ENCODE measurements at places on chromosomes 16 and 17.

GRCh38 chr16:81419806-81420205 is 24.8 kb upstream of the CMIP start:
- DNase-seq = no peak

DNA sequence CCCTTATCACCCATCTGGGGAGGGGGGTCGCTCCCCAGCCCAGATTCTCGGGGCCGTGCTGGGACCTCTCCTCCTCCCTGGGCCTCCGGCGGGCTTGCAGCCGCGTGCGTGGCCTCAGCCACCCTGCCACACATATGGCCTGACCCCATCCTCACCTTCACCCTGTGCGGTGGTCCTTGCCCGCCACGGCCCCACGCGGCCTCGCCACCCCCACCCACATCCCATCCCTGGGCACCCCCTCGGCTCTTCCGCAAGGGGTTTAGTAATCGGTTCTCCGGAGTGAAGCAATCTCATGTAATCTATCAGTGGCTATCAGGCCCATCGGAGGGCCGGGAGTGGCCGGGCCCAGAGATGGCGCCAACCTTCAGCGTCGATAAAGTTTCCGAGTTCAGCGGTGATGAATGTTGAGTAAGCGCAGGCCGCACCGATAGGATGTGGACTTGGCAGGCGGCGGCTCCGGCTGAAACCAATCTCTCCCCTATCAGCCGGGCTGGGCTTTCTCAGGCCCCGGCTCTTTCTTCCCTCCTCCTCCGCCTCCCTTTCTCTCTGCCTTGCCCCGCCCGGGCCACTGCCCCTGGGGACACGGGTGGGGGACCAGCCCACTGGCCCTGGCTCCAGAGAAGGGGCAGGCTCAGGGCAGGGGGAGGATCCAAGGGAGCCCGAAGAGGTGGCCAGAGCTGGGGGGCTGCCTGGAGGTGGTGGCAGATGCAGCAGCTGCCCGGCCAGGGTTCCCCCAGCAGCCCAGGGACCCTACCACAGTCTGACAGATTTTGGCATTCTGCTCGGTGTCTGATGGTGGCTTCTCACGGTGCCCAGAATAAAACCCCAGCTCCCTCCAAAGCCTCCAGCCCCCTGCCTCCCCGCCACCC is 20.8 kb downstream of the ZFPM1 start:
- DNase-seq = no peak

- DNase-seq = no peak
These were observed 44.1 kb downstream of the NXN start for GRCh38 chr17:935485-935884.

GRCh38 chr17:66445229-66445628 is 142.8 kb downstream of the PRKCA start:
- no peak for DNase-seq

DNA sequence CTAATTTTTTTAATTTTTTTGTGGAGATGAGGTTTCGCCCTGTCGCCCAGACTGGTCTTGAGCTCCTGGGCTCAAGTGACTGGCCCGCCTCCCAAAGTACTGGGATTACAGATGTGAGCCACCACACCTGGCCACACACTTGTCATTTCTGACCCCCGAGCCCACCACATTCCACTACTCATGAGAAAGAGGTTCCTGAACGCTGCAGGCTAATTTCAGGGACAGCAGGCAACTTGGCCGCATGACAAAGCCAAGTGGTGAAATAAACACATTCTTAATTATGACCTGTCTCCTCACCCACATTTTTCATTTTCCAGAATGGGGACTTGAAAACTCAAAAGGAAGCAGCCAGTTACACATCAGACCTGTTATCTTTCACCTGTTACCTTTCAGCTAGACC is 114.5 kb downstream of the ABCC6 start:
- no peak for DNase-seq

DNA sequence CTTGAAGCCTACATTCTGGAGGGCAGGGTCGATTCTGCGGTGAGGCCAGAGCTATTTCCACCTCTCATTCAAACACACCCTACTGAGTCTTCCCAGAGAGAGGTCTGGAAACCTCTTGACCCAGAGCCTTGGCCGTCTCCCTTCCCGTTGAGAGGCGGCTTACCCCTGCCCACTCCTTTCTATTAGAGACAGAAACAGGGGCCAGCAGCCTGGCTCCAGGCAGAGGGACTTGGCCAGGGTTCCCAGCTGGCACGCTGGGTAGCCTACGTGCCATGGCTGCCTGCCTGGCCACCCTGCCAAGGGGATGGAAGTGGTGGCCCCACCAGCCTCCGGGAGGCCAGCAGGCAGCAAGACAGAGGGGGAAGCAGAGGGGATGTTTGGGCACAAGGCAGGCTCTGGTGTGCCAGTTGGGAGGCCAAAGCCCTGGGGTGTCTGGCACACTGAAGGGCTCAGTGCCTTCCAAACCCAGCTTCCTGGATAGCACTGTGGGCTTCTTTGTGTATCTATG is 6.0 kb downstream of the STAC2 start:
- DNase-seq = no peak

- DNase-seq = no peak
These were observed 21.5 kb downstream of the GFOD2 start for GRCh38 chr16:67697422-67698185.

DNA sequence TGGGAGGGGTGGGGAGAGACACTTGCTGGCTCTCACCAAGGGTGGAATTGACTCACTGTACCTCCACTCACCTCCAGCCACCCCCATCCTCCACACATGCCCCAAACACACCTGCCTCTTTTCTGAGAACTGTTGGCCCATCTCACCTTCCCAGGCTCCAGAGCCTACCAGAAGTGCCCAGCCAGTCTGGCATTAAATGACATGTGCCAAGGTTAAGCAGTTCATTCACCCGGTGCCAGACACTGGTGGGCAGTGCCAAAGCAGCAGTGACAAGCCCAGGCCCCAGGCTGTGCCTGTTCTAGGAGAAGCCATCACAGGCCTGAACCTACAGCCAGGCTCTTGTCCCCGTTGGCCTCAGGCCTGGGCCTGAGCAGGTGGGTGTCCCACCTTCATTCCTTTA is 11.2 kb downstream of the MVP start:
- no peak for DNase-seq

DNA sequence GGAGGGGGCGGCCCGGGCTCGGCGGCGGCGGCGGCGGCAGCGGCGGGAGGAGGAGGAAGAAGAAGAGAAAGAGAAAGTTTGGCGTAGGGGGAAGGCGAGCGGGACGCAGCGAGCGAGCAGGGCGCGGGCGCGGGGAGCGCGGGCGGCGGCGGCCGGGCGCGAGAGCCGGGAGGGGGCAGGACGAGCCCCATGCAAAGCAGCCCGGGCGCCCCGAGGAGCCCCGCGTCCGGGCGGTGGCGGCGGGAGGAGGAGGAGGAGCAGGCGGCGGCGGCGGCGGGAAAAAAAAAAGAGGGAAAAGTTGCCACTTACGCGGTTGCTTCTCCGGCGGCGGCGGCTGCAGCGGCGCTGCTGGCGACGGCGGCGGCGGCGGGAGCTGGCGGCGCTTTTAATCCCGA is 10.3 kb upstream of the ZFHX3 start:
- DNase-seq = peak; percentile 42

- no peak for DNase-seq
These were observed 3.1 kb downstream of the ABAT start for GRCh38 chr16:8677481-8677880.

- DNase-seq = no peak
These were observed 22.7 kb downstream of the BCO1 start for GRCh38 chr16:81261049-81261648.

DNA sequence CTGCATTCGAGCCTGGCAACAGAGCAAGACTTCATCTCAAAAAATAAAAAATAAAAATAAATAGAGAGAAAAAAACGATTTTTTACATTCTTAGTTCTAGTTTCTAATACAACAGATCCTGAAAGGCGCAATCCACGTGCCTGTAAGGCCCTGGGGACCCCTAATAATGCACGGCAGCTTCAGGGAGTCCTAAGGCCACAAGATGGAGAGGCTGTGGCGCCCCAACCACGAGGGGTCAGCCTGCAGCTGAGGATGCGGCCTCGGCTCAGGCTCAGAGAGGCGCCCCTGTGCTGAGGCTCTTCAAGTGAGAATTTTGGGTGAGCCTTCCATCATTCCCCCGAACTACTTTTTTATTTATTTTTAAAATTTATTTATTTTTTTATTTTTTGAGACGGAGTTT is 10.9 kb downstream of the P4HB start:
- no peak for DNase-seq

GRCh38 chr16:57009643-57010170 is 20.4 kb downstream of the NLRC5 start:
- DNase-seq = no peak

- no peak for DNase-seq
These were observed 22.6 kb downstream of the LRRC36 start for GRCh38 chr16:67349172-67349571.

DNA sequence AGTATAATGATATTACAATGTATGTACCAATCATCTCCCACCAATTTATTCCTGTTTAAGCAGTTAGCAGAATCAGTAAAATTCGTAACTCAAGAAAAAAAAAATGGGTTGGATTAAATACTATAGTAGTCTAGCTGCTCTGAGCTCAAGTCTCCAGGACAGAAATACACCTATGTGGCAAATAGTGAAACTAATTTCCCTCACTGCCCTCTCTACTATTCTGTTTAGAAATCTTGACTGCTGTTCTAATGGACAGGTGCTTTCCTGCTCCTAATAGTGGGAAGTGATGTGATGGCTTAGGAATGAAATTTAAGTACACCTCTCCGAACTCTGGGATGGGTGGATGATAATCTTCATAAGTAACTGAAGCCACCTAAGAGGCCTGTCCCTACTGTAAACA is 175.7 kb downstream of the KCNJ2 start:
- DNase-seq = no peak

- no peak for DNase-seq
These were observed 74.9 kb upstream of the GNG13 start for GRCh38 chr16:875182-876040.

GRCh38 chr17:18320301-18320700 is 5.2 kb downstream of the SMCR8 start:
- no peak for DNase-seq

DNA sequence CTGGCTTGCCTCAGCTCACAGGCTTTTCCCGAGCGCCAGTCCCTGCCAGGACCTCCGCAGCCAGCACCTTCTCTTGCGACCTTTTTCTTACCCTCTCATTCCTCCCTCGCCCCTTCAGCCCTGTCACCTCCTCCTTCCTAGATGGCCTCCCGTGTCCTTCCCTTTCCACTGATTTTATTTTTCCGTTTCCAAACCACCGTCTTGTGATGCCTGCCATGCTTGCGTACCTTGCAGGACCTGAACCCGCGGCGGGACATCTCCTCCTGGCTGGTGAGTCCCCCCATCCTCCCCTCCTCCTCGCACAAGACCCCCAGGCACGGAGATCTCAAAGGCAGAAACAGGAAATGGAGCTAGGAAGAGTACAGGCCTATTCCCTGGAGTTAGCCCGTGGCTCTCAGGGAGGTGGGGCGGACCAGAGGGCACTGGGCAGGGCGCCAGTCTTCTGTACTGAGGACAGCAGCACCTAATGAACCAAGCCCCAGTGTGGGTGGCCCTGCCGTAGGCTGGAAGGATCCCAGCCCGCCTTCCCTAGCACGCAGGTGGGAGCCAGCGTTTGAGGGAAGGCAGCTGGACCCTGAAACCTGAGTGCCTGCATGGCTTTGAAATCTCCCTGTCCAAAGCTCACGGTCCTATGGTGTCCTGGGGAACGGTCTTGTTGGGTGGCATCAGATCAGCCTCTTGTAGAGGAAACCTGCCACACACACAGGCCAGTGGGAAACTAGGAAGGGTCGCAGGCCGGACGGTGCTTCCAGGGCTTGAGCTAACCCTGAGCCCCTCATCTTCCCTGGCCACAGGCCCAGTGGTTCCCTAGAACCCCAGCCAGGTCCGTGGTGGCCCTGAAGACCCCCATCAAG is 612 bp downstream of the CISD3 start:
- no peak for DNase-seq

DNA sequence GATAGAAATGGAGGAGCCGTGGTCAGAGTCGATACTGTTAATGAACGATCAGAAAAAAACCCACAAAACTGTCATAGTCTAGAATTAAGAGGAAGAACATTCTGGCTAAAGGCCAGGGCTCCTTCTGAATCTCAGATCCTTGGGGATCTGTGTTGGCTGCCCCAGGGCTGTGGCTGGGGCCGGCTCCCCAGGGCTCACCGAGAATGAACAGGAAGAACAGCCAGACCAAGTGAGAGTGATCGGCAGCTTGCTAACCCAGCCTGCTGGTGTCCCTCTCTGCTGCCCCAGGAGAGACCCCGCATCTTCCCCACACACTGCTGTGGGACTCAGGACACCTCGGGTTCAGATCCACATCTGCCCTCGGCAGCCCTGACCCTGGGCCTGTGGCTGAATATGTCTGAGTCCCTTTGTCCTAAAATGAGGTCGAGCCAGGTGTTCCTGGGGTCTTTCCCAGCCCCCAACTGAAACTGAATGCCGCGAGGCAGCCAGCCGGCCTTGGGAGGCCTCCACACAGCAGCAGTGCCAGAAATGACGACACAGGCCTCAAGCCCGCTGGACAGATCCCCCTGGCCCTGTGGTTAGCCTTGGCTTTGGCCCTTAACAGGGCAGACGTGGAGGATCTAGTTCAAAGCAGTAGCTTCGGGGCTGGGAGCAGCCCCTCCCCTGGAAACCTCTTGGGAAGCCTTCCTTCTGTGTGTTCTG is 23.9 kb upstream of the CLEC18A start:
- DNase-seq = no peak

- no peak for DNase-seq
These were observed 8.5 kb downstream of the TIMM22 start for GRCh38 chr17:1005361-1005946.

DNA sequence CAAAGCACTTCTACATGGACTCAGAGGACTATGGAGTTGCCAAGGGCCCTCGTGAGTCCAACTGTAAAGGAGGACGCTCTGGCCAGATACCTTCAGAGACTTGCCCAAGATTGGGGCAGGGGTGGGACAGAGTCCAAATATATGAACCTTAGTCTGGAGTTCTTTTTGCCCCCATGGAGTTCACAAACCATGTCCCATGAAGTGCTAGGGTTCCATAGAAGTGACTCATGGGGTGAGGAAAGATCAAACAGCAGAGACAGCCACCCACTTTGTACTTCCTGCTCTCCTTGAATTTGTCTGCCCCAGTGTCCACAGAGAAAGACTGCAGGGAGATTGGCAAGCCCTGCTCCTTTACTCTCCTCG is 29.0 kb downstream of the SRL start:
- no peak for DNase-seq

DNA sequence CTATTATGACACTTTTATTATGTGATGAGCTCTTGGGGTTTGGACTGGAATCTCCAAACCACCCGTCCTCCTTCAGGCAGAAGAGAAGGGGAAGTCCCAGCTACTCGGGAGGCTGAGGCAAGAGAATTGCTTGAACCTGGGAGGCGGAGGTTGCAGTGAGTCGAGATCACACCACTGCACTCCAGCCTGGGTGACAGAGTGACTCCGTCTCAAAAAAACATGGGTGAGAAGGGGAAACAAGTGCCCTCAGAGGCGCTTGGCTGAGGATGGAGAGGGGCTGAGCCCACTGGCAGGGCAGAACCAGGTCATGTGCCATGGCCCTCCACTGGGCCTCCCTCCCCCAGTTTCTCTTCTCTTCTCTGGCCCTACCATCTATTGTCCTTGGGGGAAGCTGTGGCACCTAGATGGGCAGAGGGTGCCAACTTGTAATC is 120.9 kb upstream of the SMURF2 start:
- no peak for DNase-seq

Measured in CD4-positive, alpha-beta T cell treated with Interferon gamma for 1 hour (primary cell).